ENCODE measurements at places on chromosomes 4 and X. TPM values are rescaled to one million over a fixed set of nuclear protein-coding genes. Genes with fewer than 3 reads are reported as not detected.

EMCN gene
- 41.7 TPM for total RNA-seq

PNMA5 gene
- total RNA-seq: not detected

HMGB2 gene
- 47.7 TPM for total RNA-seq

MAGEB1 gene
- total RNA-seq: not detected

DNA sequence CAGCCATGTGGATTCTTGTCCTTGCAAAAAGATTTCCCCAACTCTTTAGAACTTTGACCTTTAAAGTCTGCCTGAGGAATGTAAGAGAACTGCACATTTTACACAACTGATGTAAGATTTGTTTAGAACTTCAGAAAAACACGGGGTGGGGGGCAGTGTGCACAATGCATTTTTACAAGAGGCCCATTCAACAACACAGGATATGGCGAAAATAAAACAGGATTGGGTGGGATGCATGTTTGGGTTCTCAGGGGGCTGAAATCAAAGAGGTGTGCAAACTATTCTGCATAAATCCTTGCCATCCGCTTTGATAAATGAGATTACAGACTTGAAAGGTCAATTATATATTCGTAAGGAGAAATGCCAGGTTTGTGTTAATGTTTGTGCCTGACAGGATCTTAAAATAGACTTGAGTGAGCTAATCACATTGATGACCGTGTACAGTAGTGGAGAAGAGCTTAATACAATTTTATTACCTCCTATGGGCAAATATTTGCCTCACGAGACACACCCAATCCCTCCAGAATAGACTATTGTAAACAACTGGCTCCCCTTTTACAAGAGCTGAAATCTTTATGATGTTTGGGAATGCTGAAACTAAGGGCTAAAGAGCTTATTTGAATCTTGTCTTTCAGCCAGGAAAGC, 184.1 kb upstream of the LEF1 start:
- no peak for DNase-seq
